Skeletal muscle cell (primary cell): ENCODE measurements at places on chromosomes 1 and 21.

DNA sequence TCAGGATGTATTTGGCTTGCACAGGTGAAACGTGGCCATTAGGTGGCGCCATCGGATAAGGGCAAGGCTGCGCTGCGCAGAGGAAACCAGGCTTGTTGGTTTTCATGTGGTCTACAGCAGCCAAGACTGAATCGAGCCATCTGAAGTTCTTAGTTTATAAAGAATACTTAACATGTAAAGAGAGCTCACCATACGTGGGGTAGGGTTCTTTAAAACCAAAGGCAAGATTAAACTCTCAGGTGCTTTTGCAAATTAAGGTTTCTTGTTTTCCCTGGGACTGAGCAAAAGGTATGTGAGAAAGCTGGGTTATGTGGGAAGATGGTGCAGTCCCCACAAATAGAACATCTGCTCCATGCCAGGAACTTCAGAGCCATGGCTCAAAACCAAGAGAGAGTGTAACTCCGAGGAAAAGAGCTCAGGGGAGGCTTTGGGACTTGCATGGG is 9.3 kb downstream of the MASP2 start:
- peak; percentile 41 for DNase-seq

DNA sequence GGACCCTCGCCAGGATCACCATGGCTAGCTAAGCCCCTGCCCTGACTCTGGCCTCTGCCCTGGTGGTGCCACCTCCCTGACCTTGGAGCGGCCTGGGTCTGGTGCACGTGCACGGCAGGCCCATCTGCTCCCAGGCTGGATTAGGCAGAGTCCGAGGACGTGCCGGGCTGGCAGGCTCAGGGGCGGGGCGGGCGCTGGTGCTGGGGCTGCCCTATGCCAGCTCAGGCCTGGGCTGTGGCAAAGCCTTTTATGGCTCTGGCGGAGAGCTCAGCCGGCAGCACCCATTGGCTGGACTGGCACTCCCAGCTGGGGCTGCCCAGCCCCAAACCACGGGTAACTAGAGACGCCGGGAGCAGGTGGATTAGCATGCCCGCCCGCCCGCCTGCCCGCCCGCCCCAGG is 17.1 kb upstream of the EDN2 start:
- no peak for DNase-seq

DNA sequence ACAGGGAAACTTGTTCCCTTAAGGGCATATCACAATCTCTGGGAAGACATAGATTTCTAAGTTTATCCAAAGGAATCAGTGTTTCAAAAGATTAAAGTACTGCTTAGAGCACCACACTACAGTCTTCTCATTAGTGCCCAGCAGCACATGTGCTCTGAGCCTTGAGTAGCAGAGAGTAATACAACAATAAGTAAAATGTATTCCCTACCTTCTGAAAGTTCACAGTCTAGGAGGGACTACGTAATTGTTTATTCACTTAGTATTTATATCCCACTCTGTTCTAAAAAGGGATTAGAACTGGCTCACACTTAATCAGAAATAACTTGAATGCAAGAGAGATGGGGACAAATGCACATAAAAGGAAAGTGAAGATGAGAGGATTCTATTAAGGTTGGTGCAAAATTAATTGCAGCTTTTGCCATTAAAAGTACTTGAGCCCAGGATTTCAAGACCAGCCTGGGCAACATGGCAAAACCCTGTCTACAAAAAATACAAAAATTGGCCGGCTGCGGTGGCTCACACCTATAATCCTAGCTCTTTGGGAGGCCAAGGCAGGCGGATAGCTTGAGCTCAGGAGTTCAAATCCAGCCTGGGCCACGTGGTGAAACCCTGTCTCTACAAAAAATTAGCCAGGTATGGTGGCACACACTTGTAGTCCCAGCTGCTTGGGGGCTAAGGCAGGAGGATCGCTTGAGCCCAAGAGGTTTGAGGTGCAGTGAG is 9.0 kb downstream of the SYNC start:
- no peak for DNase-seq

- no peak for DNase-seq
Observed at GRCh38 chr1:21327566-21328323, 37.5 kb upstream of the ECE1 start.

- no peak for DNase-seq
Observed at GRCh38 chr21:17697473-17697872, 84.8 kb upstream of the BTG3 start.

DNA sequence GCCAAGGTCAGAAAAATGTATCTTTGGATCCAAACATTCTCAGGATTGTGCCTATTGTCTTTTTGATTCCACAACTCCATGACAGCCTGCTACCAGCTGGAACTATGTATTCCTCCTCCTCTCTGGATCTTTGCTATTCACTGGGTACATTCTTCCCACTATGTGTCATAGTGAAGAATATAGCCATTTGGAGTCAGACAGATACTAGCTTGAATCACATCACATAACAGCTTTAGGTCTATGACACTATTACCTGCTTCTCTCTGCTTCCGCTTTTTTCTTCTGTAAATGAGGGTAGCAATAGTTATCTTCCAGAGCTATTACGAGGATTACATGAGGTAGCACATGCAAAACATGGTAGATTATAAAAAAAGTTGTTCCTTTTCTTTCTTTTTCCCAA is 5.4 kb upstream of the EXO1 start:
- no peak for DNase-seq

DNA sequence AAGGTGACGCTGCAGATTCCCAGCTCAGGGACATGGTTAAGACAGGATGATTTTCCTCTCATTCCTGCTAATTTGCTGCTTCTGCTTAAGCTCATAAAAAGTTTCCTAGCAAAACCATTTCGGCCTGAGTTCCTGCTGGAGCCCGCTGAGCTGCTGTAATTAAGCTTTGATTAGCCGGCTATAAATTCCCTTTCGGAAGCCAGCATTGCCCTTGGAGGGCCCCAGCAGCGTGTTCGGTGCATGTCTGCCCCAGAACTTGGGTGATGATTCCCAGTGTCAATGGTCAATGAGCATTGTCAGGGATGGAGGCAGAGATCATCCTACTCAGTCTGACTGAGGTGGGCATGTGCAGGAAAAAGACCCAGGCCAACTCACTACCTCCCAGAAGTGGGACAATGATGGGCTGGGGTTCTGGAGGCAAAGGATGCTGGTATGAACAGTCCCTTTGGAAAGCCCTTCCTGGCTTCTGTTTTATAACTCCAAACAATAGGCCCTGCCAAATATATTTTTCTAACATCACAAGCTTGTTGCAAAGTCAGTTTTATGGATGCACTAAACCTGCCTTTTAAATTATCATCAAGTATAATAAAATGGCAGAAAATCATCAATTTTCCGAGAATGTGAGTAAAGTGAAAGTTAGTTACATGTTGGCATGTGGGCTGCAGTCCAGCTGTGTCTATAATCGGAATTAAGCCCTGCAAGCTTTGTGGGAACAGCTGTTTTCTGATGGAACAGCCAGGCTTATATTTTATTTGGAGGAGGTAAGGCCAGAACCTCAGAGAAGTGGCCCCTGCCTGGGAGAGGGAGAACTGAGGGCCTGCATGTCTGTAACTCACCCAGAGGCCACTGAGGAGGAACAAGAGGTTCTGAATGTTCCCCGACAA is 257.1 kb downstream of the GRIK3 start:
- DNase-seq, result no peak

GRCh38 chr1:44361478-44361877 is 6.4 kb upstream of the ERI3 start:
- no peak for DNase-seq

DNA sequence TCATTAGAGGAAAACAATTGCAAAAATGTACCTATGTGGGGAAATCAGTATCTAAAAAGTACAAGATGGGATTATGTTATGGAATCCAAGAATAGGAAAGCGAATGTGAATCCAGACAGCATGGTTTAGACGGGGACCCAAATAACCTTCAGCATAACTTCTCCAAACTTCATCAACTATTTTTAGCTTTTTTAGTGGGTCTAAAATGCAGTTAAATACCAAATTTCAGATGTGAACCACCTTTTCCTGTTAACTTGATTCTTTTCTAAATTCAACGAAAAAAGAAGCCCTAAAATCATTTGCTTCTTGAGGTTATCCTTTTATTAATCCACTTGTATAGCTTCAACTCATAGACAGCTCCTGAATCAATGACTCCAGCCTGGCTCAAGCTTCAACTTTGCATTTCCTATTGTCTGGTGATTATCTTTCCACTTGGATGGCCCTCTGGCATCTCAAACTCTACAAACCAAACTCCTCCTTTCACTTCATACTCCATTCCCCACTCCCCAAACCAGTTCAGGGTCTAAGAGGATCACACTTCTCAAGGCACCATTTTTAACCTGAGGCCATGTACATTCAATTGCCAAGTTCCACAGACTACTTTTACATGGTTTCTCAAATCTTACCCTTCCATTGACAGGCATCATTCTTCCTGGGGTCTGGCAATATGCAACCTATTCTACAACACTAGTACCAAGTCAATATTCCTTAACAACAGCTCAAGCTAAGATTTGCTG is 7.4 kb downstream of the ERRFI1 start:
- DNase-seq, result no peak

DNA sequence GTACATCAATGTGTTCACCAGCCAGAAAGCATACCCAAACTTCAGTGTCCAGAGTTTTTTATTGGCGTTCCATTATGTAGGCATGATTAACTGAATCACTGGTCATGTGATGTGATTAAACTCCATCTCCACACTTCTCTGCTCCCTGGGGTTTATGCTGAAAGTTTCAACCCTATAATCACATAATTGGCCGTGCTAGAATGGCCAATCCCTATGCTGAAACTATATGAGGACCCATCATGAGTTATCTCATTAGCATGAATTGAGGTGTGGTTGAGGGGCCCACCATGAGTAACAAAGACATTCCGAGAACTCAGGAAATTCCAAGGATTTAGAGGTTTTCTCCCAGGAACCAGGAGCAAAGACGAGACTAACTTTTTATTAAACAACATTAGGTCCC is 31.8 kb upstream of the FBXO28 start:
- peak; percentile 29 for DNase-seq
